ENCODE measurements at places on chromosomes 1 and 21.

DNA sequence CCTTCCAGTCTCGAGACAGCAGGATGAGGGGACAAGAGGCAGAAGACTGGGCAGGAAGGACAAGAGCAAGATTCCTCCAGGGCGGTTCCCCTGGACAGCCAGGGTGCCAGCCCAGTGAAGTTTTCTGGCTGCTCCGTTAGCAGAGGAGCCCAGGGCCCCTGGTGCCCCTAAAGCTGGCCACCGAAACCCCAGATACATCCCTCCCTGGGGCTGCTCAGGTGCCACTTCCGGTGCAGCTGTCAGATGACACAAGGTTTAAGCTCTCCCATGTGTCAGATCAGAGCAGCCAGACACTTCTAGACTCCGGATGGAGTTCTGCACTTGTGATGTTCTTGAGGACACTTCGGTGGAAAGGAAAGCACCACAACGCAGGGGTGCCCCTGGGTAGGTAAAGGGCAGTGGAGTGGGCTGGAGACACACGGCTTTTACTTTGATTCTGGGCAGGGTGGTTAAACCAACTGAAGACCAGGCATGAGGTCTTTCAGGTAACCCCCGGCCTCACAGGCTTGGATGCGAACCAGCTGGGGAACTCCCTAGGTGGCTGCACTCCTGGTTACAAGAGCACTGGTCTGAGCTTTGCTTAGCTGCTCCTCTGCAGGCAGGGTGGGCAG, 85.7 kb downstream of the ITPKB start:
- DNase-seq: no peak

DNA sequence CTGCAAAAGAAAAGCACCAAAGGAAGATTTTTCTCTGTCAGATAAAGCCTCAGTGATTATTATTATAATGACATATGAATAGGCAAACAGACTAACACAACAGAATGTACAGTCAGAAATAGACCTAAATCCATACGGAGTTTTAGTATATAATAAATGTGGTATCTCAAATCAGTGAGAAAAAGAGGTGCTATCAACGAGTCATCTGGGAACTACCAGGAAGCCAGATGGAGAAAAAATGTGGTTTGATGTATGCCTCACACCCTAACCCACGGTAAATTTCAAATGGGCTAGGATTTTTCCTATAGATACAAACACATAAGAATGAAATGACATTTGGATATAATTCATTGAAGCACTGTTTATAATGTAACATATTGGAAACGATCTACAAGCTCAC, 110.3 kb downstream of the ODF2L start:
- no peak for DNase-seq

DNA sequence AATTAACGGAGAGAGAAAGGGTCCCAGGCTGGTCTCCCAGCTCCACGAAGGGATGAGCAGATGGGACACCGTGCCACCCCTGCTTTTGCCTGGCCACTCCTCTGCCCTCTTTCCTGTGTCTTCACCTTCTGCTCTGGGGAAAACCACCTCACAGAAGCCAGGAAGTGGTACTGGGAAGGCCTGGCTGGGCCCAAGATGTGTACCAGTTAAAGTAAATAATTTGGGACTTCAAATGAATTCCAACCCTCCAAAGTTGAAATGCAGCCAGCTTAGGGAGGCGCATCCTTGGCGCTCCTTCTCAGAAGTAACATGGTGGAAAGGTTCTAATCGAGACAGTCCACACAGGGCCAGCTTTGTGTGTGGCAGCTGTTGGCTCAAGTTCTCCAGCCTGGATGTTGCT, 45.7 kb downstream of the MAP3K21 start:
- DNase-seq: no peak

DNA sequence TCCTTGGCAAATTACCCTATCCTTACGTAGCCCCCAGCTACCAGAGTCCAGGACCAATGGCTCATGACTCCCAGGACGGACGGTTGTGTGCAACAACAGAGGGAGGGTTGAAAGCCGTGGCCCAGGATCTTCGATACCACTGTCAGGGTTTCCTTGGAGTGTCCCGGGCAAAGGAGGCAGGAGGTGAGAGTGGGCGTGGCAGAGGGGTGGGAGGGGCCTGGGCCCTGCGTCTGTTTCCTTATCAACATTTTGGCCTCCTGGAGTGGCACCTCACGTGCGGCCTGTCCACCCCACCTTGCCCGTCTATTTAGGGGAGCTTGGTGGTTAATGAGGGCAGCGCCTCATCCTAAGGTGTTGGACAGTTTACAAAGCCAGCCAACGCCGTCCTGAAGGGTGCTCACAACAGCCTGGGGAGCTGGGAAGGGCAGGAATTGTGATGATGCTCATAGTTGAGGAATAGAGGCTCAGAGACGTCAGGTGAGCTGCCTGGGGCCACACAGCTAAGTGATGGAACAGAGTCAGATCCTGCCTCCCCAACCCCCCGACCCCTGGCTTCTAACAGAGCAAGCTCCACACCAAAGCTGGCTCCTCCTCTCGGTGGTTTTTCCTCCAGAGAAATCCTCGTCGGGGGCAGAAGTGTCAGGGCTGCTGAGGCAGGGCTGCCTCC, 17.4 kb upstream of the ARHGEF10L start:
- no peak for DNase-seq

GRCh38 chr1:3251099-3251806, 182.2 kb downstream of the PRDM16 start:
- DNase-seq: no peak

Measured in NCI-H446 (cell line).